Cortex of kidney (tissue), 1 donor: ENCODE measurements at places on chromosomes 16 and 17.
A peak's percentile ranks its signal among the peaks of the same experiment; 100 is the strongest.

GRCh38 chr16:11234884-11235702 is 20.9 kb downstream of the SOCS1 start:
- DNase-seq, result no peak

DNA sequence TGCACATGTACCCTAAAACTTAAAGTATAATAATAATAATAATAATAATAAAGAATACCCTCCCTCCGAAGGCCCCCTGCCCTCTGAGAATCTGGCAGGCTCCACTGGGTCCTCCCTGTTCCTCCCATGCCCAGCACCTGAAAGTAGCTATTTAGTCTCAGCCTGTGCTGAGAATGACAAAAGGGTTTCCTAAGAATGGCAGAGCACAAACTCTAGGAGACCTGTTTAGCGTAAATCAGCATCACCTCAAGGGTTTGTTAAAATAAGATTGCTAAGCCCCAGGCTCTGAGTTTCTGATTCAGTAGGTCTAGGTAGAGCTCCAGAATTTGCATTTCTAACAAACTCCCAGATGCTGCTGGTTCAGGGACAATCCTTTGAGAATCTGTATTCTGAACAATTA is 606.8 kb upstream of the CDH11 start:
- DNase-seq, result no peak

DNA sequence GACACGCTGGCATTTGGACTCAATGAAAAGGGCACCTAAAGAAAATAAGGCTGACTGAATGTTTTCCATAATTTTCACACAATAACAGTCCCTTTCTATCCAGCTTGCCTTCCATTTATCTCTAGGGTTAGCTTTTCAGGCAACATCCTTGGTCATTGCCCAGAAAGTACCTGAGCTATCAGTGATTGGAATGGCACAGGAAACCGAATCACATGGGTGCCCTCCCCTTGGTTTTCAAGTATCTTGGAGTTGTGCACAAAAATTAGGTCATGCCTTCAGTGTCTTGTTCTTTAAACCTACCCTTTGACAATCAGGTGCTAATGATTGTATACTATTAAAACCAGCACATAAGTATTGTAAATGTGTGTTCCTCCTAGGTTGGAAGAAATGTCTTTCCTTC is 3.3 kb upstream of the VPS4A start:
- no peak for DNase-seq

GRCh38 chr16:71514476-71514875 is 11.8 kb upstream of the CHST4 start:
- DNase-seq, result no peak

DNA sequence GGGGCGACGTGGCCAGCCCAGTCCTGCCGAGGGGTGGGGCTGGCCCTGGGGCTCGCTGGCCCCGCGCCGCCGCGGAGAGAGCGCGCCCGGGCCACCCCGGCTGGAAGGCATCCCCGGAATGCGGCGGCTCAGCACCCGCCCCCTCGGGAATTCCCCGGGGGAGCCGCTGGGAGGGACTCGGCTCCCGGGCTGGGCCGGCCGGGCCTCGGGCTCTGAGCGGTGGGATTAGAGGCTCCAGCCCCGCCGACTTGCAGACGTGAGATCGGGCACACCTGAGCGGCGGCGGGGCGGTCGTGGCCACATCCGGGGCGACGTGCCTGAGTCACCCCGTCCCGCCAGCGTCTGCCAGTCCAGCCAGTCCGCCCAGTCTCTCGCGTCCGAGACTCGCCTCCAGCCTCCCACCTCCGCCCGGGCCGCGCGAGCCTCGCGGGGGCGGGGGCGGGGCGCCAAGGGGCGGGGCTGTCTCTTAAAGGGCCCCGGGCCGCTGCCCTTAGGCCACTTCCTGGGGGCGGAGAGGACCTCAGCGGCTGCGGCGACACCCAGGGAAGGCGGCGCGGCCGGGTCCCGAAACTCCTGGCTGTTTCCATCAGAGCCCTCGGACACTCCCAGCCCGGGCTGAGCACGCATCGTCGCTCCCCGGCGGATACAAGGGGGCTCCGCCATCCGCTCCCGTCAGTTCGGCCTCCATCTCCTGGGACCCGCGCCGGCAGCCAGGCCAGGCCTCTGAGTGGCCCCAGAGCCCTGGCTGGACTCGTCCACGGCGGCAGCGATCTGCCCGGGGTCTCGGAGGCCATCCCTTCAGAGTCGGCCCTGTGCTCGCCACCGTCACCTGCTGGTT is at the start of gene KCTD11:
Gene KCTD11, plus strand, starts transcription at position 498 of the 838 bp plus-strand sequence.
- peak; percentile 27 for DNase-seq

DNA sequence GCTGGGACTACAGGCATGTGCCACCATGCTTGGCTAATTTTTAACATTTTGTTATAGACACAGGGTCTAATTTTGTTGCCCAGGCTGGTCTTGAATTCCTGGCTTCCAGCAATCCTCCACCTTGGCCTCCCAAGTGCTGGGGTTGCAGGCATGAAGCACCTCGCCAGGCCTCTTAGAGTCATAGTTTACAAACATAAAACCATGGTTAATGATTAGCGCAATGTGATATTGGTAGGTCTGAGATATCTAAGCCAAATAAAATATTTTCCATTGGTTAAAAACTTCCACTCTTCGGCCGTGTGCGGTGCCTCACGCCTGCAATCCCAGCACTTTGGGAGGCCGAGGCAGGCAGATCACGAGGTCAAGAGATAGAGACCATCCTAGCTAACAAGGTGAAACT is 16.6 kb downstream of the TXNDC11 start:
- DNase-seq, result no peak

- DNase-seq, result no peak
These were observed 131.9 kb downstream of the MSI2 start for GRCh38 chr17:57388131-57388725.

DNA sequence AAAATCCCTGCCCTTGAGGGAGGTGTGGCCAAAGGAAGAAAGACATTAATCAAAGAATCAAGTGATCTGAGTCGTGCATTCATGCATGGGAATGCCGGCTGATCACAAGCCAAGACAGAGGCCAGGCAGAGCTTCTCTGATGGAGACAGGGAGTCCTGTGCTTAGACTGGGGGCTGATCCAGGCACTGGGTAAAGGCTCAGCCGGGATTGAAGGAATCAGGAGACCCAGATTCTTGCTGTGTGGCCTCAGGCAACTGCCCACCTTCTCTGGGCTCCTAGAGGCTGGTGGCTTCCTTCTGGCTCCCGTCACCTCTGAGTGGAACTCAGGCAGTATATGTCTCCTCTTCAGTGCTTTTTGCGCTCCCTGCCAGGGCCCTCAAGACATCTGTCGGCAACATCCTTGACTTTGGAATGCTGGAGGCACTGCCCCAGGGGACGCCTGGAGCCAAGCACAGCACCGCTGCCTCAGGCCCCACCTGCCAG is 17.7 kb downstream of the RAI1 start:
- DNase-seq, result no peak
